ENCODE measurements at places on chromosomes 12 and 14.

GRCh38 chr12:69096669-69097335, 142.6 kb upstream of the CPSF6 start:
- DNase-seq: no peak

GRCh38 chr14:100979079-100979478, 75.6 kb upstream of the RTL1 start:
- no peak for DNase-seq

DNA sequence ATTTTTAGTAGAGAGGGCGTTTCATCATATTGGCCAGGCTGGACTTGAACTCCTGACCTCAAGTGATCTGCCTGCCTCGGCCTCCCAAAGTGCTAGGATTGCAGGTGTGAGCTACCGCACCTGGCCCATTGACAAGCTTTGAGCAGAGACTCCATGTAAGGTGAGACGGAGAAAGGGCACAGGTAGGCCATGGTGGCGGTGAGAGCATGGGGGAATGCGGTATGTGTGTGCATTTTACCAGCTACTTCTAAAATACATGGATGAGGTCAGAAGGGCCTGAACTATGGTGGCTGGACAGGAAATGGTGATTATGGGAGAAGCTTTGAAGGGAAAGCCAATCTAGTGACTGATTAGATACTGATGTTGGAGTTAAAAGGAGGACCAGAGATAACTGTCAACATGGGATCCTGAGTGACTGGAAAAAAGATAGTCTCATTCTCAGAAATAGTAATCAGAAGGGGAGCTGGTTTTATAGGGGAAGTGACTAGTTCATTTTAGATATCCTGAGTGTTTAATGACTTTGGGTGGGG, 21.9 kb upstream of the PTPRB start:
- no peak for DNase-seq

- DNase-seq: no peak
Observed at GRCh38 chr12:26453246-26453645, 257.9 kb downstream of the SSPN start.

DNA sequence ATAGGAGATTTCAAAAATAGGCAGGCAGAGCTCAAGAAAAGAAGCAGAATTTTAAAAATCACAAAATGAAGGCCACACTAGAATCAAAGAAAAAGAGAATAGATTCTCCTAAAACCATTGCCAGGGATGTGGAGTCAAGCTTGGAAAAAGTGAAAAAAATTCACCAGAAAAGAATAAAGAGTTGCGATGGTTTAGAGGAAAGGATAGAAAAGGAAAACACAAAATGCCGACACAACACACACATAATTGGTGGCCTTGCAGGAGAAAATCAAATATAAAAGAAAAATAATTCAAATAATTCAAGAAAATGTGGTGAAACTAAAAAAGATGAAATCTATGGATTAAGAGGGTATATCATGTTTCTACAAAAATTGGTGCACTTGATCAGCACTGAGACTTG, 181.6 kb upstream of the C14orf180 start:
- no peak for DNase-seq

All from stimulated activated CD4-positive, alpha-beta T cell treated with anti-CD3 and anti-CD28 coated beads, Interleukin-12 subunit alpha, Interleukin-12 subunit beta, amount 100 ng/mL, for 24 hours (primary cell).